Motor neuron (in vitro differentiated cells): ENCODE measurements at places on chromosomes 2 and 18. TPM values are rescaled to one million over a fixed set of nuclear protein-coding genes. Genes with fewer than 3 reads are reported as not detected.

The SERPINB3 gene
- total RNA-seq = not detected in 2 replicates

The RESP18 gene
- not detected in 2 replicates for total RNA-seq

The CNTNAP5 gene
- 0.28 TPM in 1 of 2 replicates, not detected in the other for total RNA-seq

The TMEM214 gene
- total RNA-seq = 24.3 and 29.2 TPM in 2 replicates

The NT5DC4 gene
- 1.8 TPM in 1 of 2 replicates, not detected in the other for total RNA-seq

The GPR45 gene
- total RNA-seq = 0.69 and 0.87 TPM in 2 replicates

The TSN gene
- 56.0 and 59.9 TPM in 2 replicates for total RNA-seq

The SP140 gene
- total RNA-seq = 0.38 and 0.88 TPM in 2 replicates

The MOGAT1 gene
- not detected in 2 replicates for total RNA-seq

The DYNAP gene
- not detected in 2 replicates for total RNA-seq

The PLCD4 gene
- 3.7 and 5.2 TPM in 2 replicates for total RNA-seq

The TTR gene
- not detected in 2 replicates for total RNA-seq

The CCDC148 gene
- 0.71 and 0.86 TPM in 2 replicates for total RNA-seq

The OR6B2 gene
- 0.38 TPM in 1 of 2 replicates, not detected in the other for total RNA-seq

The LAMA3 gene
- total RNA-seq = 0.57 and 0.78 TPM in 2 replicates

The CDK5R2 gene
- 0.41 and 0.56 TPM in 2 replicates for total RNA-seq

The ALK gene
- total RNA-seq = 3.7 and 4.9 TPM in 2 replicates

The PELI1 gene
- total RNA-seq = 21.7 and 26.8 TPM in 2 replicates

The GAREM2 gene
- total RNA-seq = 5.1 and 6.5 TPM in 2 replicates

The SLC5A7 gene
- total RNA-seq = 2.0 and 2.8 TPM in 2 replicates

The SLC19A3 gene
- 6.6 and 7.5 TPM in 2 replicates for total RNA-seq

The CD8B gene
- total RNA-seq = not detected in 2 replicates

The THSD7B gene
- 0.28 and 0.63 TPM in 2 replicates for total RNA-seq

The AAMP gene
- total RNA-seq = 74.5 and 83.4 TPM in 2 replicates

The CABLES1 gene
- 0.85 and 1.9 TPM in 2 replicates for total RNA-seq

The DPP10 gene
- 0.15 and 0.42 TPM in 2 replicates for total RNA-seq

The NEUROD1 gene
- 0.21 TPM in 1 of 2 replicates, not detected in the other for total RNA-seq

The NEURL3 gene
- total RNA-seq = 0.66 TPM in 1 of 2 replicates, not detected in the other

The LYPD6B gene
- total RNA-seq = 0.41 and 0.82 TPM in 2 replicates

The OTOS gene
- total RNA-seq = not detected in 2 replicates

The IL36RN gene
- 0.89 TPM in 1 of 2 replicates, not detected in the other for total RNA-seq

The BOK gene
- total RNA-seq = 1.9 and 2.1 TPM in 2 replicates

The CFAP53 gene
- total RNA-seq = 1.0 and 1.1 TPM in 2 replicates

The TTC39C gene
- 22.2 and 25.1 TPM in 2 replicates for total RNA-seq
